ENCODE measurements at places on chromosomes 4 and X.
A peak's percentile ranks its signal among the peaks of the same experiment; 100 is the strongest.

- no peak for DNase-seq
Measured at GRCh38 chr4:52729586-52729985, 21.6 kb downstream of the ERVMER34-1 start.

DNA sequence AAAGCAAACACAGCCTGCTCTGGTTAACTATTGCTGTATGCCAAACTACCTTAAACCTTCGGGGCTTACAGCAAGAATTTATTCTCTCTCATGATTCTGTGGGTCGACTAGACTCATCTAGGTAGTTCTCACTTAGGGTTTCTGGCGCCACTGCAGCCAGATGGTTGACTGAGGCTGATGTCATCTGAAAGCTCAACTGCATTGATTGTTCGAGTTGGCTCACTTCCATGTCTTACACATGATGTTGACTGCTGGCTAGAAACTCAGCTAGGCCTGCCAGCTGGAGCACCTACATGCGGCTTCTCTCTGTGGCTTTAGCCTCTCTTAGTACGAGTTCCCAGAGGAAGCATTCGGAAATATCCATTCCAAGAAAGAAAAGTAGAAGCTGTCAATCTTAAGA, 103.2 kb downstream of the SRPX start:
- DNase-seq, result no peak

GRCh38 chrX:29435396-29435795, 780.0 kb upstream of the MAGEB2 start:
- no peak for DNase-seq

DNA sequence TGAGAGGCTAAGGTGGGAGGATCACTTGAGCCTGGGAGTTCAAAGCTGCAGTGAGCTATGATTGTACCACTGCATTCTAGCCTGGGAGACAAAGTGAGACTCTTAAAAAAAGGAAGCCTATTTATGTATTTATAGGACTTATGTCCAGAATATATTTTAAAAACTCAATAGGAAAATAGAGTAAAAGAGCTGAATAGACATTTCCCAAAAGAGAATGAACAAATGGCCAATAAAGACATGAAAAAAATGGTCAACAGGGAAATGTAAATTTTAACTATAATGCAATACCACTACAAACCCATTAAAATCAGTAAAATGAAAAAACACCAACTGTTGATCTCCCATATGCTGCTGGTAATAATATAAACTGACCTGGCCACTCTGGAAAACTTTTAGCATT, 115.0 kb downstream of the HUWE1 start:
- DNase-seq, result no peak

DNA sequence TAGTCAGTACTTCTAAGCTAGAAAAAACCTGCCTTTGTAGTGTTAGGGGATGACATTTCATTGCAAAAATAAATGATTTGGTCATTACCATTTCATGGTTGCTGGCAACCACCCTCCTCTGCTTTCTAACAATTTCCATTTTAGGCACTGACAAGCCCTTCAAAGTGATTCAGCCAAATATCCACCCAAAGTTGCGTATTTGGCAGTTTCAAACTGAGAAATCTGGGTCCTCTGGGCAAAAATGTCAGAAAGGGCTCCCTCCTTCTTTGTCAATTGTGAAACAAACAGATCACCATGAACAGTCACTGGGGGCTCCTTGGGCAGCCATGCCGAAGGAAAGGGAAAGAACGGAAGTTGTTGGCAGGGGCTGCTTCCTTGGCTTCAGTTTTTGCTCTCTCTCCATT, 33.0 kb downstream of the PLAC1 start:
- DNase-seq, result no peak

GRCh38 chrX:123186801-123187200, 2.7 kb downstream of the GRIA3 start:
- DNase-seq, result no peak

DNA sequence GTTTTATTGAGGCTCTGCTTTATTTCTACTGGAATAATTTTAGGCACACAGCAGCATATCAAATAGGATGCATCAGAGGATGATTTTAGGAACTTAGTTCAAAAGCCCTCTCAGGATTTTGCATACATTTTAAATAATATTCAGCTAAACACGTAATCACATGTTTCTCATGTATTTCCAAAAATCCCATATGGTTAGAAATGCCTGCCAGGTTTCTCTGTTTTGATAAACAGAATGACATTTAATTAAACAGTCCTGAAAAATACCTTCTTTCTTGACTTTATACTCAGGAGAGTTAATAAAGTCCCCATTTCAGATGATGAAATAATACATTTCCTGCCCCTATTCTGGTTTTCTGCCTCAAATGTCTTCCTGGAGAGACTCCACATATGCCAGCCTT, 86.5 kb upstream of the AMELX start:
- no peak for DNase-seq

- DNase-seq, result no peak
Measured at GRCh38 chr4:69744157-69744478, 16.3 kb downstream of the SULT1B1 start.

GRCh38 chrX:150879855-150880807, 18.3 kb downstream of the CD99L2 start:
- DNase-seq, result no peak

- no peak for DNase-seq
Measured at GRCh38 chr4:9904976-9905587, 116.2 kb downstream of the SLC2A9 start.

- no peak for DNase-seq
Measured at GRCh38 chrX:39508300-39508692, 589.5 kb downstream of the BCOR start.

GRCh38 chr4:67106861-67107460, 438.3 kb downstream of the CENPC start:
- DNase-seq, result no peak

GRCh38 chr4:76611616-76612207, 176.7 kb downstream of the SHROOM3 start:
- DNase-seq, result no peak

DNA sequence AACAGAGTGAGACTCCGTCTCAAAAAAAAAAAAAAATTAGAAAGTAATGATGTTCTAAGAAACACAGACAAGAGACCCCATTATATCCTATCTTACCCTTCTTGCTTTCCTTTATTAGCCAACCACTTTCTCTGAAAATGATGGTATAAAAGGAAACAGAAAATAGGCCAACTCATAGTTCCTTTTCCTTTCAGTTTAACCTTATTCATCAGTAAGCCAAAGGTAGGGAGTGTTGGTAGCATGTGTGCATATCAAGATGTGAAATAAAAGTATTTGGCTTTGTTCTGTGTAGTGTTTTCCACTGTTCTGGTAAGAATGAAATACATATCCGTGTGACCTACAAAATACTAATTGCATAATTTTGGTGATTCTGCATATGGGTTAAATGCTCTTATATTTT, 266.6 kb downstream of the ZNF674 start:
- no peak for DNase-seq

- DNase-seq, result no peak
Measured at GRCh38 chrX:16418650-16419049, 231.3 kb upstream of the S100G start.

DNA sequence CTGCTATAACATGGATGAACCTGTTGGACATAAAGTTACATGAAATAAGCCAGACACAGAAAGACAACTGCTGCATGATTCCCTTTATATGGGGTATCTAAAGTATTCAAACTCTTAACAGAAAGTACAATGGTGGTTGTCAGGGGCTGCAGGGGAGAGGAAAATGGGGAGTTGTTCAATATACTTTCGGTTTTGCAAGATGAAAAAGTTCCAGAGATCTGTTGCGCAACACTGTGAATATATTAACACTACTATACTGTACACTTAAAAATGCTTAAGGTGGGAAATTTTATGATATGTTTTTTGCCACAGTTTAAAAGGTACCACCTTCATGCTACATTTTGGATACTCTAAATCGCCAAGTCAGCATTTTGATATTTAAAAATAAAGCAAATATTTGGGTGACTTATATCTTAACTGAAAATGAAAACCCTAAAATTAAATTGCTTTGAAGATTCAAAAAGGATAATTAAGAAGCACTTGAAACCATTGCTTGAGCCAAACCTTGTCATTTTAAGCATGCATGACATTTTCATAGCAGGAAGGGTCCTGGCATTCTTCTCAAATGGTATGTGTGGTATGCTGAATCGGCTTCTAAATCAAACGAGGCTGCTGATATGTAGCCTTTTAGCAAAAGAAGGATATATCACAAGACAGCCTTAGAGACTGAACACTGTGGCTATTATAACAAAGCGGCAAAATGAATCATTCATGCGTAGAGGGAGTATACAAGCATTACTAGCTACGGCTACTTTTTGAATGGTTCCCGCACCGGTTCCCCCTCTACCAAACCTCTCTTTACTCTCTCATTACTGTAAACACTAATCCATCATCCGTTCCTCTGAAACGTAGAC, 607.1 kb upstream of the DIPK2B start:
- no peak for DNase-seq

GRCh38 chr4:30103455-30103854, 616.7 kb upstream of the PCDH7 start:
- no peak for DNase-seq

GRCh38 chrX:141669689-141670088, 28.9 kb downstream of the SPANXD start:
- DNase-seq, result no peak

GRCh38 chr4:140150636-140150885, 3.4 kb downstream of the MAML3 start:
- DNase-seq, result no peak

DNA sequence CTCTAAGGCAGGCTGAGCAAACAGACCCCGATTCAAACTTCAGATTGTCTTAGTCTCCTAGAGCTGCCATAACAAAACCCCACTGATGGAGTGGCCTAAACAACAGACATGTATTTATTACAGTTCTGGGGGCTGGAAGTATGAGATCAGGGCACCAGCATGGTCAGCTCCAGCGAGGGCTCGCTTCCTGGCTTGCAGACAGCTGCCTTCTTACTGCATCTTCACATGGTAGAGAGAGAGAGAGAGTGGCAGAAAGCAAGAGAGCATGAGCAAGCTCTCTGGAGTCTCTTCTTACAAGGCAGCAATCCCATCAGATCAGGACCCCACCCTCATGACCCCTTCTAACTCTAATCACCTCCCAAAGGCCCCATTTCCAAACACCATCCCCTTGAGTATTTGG, 22.3 kb upstream of the SORCS2 start:
- DNase-seq, result no peak

DNA sequence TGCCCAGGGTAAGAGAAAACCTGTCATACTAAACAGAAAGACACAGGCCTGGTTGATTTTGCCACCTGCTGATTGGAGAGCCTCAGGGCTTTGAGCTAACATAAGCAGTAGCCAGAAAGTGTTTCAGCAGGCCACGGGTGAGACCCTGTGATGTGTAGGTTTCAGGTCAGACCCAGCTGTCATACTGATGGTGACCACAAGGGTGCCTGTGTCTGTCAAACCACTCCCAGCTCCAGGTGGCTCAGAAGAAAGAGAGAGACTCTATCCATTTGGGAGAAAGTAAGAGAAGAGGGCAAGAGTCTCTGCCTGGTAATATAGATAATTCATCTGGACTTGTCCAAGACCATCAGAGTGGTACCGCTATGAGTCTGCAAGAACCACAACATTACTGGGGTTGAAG, 72.8 kb upstream of the NLRP2B start:
- DNase-seq, result no peak

DNA sequence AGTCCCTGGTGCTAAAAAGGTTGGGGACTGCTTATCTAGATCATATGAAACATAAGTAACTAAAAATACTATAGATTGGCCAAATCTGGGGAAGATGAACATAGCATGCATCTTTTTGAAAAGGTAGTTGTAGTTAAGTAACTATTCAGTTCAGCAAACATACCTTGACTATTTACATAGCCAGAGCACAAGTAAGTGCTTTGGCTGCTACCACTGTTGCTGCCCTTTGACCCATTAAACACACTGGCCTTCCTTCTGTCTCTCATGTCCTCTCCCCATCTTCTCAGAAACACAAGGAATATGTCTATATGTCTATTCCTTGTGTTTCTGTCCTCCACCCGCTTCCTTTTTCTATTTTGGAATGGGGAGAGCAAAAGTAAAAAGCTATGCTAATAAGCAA, 87.9 kb upstream of the SPRY1 start:
- no peak for DNase-seq

DNA sequence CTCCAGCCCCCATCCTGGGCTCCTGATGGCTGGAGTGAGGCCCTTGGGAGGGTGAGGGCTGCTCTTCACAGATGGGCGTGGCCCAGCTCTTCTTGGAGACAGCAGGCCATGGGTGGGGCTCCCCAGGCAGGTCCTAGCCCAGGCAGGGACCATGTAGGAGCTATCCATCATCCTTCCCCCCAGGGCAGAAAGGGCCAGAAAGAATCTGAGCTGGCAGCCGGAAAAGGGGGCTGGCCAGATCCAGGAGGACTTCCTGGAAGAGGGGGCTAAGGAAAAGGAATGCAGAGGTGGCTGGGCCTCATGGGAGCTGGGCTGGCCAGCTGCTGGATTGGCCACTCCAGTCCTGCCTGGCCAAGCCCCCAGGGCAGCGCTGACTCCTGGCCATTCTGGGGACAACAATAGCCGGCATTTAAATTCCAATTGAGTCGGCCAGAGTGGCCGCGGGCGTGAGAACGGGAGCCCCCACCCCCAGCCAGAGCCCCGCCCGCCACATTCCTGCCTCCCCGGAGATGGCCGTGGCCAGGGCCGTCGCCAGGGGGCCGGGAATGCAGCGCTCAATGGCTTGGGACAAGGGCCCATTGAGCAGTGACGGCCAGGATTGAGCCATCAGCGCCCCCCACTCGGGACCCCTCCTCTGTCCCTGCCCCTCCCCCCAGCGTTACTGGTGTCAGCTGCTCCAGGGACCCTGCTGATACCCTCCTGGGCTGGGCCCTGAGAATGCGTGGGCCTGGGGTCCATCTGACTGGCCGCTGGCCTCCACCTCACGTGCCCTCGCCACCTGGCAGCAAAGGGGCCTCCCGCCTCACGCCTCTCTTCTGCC, 15.1 kb upstream of the FGFR3 start:
- no peak for DNase-seq

- no peak for DNase-seq
Measured at GRCh38 chr4:94256828-94257227, 49.2 kb downstream of the SMARCAD1 start.

- DNase-seq, result no peak
Measured at GRCh38 chr4:180668732-180669131, 1574.5 kb upstream of the TENM3 start.

GRCh38 chrX:63686878-63687714, 97.9 kb downstream of the ARHGEF9 start:
- peak; percentile 1 for DNase-seq

DNA sequence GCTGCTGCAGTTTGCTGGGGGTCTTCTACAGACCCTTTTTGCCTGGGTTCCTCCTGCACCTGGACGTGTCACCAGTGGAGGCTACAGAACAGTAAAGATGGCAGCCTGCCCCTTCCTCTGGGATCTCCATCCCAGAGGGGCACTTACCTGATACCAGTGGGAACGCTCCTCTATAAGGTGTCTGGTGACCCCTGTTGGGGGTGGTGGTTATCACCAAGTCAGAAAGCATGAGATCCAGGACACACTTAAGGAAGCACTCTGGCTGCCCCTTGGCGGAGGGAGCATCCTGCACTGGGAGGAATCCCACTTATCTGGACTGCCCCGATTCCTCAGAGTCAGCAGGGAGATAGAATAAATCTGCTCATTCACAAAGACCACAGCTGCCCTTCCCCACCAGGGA, 218.9 kb upstream of the GALNTL6 start:
- no peak for DNase-seq

Data from activated CD4-positive, alpha-beta T cell treated with anti-CD3 and anti-CD28 coated beads for 24 hours (primary cell).